ENCODE measurements at places on chromosomes 12 and 14.

DNA sequence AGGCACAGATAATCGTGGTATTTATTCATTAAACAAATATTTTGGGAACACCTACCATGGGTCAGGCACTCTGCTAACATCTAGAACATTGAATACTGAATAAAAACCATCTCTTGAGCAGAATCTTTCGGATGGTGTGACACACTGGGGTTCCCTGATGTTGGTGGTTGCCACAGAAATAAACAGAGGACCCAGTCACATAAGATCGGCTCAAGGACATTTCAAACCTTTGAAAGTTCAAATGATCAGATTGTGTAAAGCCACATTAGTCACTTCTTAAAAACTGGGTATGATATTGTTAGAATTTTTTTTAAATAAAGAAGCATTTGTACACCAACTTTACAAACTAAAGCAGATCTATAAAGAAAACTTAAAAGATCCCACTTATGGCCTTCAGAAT is 39.0 kb downstream of the NR1H4 start:
- DNase-seq: no peak

GRCh38 chr14:102525219-102525928 is 15.8 kb upstream of the ANKRD9 start:
- DNase-seq: peak; percentile 60

- DNase-seq: no peak
These were observed 39.0 kb upstream of the REP15 start for GRCh38 chr12:27657296-27657695.

GRCh38 chr12:3114671-3115070 is 37.5 kb downstream of the TSPAN9 start:
- DNase-seq: no peak

- DNase-seq: no peak
These were observed 66.0 kb downstream of the KLHL28 start for GRCh38 chr14:44895716-44896115.

DNA sequence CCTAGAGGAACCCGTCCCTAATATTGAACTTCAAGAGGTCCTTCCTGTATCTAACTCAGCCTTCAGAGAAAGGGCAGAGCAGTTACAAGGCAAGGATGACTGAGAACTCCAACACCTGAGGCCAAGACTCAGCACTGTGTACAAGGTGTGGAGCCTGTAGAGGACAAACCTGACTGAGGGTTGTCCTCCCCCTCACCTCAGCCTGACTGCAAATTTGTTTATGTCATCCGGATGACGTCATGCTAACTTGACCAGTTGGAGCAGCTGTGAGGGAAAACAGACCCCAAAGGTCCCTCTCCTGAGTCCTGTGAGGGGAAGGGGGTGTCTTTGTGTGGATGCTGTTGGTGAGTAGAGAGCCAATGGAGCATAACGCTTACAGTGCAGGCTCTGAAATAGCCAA is 4.3 kb downstream of the CRACR2A start:
- no peak for DNase-seq

DNA sequence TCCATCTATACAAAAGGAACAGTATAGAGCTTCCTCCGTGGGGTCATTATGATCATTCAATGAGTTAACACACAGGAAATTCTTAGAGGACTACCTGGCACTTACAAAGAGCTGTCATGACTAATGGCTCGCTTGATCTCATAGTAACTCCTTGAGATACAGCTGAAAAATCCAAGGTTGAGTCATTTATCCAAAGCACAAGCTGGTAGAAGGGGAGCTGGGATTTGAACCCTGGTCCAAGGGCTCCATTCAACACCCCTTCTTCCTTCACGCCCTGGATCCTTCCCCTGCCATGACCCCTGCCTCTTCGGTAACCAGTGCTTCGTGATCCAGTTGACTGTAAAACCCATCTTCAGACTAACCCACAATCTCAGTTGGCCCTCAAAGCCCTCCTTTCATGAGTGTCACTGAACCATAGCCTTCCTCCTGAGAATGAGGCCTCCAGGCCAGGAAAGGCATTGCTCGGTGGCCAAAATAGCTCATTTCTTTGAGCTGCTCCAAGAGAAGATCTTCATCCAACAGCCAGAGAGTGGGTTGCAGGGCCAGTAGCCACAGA is 7.8 kb downstream of the ZFP36L1 start:
- no peak for DNase-seq

DNA sequence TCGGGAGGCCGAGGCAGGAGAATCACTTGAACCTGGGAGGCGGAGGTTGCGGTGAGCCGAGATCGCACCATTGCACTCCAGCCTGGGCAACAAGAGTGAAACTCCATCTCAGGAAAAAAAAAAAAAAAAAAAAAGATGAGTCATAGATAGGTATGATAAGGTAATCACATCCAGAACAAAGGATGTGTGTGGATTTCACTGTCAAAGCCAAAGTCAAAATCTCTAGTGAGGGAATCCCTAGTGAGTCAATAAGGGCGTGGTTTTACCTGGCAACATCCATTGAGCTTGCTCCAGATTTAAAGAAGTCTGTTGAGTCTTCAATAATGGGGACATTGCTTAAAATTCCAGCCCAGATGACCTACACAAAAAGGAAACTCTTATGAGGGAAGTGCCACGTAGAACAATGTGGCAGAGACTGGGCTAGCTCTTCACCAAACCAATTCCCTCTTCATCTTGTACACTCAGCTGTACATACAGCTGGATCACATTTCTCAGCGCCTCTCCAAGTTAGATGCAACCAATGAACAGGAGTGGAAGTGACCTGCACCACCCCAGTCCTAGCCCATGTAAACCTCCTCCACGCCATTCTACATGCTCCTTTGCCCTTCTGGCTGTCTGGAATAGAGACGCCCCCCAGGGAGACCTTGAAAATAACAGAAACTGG is 23.4 kb downstream of the ALDH1L2 start:
- DNase-seq: no peak

DNA sequence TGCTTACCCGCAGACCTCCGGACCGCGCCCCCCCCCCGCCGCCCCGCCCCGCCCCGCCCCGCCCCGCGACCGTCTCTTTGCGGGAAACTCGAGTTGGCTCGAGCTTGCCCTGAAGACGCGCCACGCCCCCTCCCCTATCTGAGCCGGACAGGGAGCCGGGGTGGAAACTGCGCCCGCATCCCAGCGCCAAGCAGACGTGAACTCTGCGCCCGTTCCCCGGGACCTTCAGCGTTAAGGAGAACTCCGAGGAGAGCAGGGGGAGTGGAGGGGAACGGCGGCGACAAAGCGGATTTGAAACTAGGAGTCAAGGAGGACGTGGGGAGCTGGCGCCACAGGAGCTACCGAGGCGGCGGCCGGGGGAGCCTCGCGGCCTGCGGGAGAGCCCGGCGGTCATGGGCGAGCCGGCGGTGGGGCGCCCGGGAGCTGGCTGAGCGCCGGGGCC is at the start of gene KCNK13:
Gene KCNK13 (plus strand): TSS at position 310 of the 442 bp plus-strand sequence. CDS start 212 bp downstream, outside the sequence.
- no peak for DNase-seq

GRCh38 chr14:46008348-46008747 is 643.2 kb downstream of the RPL10L start:
- DNase-seq: no peak

GRCh38 chr12:14272956-14273912 is 92.2 kb upstream of the ATF7IP start:
- DNase-seq: no peak

DNA sequence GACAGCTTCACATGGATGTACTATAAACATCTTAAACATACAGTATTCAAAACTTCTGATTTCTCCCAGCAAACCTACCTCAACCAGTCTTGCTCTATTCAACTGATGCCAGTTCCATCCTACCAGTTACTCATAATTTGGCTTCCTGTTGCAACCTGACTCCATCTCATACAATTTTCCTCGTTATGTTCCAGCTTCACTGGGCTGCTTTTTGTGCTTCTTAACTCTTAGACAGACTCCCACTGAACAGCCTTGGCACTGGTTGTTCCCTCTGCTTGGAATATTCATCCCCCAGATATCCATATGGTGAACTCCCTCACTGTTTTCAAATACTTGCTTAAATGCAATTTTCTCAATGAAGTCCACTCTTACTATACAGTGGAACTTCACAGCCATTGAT is 249.2 kb downstream of the AEBP2 start:
- no peak for DNase-seq

DNA sequence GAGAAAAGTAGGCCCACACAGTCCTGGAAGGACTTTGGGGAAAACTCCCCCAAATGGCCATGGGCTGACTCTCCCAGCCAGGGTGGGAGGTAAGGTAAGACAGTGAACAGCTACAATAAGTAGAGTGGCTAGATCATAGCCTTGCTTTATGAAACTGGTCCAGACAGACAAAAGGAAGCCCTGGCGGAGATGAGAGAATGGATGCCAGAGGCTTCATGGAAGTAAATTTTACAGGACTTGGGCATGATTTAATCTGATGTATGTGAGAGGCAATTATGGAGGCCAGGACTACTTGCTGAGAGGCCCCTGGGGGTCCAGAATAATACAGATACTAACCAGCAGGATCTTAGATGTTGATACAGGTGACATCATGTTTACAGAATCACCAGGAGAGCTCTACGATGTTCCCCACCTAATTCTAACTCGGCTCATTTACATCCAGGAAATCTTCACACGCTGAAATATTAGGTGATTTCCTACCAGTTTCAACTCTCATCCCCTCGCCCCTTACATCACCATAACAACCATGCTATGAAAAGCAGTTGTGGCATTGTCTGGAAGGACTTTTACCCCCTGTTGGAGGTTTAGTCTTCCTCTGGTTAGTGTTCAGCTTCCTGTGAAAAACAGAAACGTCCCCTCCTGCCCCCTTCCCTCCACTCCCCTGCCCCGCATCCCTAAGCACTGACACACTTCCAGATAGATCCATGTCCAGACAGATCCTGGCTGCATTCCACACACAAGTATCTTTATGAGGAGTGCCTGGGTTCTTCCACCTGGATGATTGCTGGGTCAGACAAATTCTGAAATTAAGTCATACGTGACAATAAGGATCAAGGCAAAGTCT is 39.5 kb upstream of the NT5DC3 start:
- DNase-seq: no peak

DNA sequence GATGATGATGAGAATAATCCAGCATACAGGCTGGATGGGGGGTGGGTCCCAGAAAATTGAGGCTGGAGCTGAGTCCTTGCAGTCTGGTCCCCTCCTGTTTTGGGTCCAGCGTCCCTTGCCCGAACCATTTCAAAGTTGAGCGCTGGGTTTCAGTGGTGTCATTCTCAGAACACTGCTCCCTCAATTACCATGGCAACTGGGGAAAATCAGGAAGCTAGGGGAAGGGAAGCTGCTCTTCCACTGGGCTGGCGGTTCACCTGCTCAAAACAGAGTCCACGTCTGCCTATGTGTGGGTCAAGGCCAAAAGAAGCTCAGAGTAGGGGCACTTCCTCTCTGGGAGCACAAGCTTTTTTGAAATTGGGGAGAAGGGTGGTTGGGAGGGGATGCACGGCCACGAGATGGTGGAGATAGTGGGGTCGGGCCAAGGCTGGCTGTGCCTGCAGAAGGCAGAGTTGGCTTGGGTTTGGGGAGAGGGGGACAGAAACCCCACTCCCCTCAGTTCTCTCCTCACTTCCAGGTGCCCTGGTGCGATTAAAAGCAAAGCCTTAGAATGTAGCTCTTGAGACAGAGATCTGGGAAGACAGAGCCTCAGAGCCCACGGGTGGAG is 1.7 kb upstream of the NOS1 start:
- DNase-seq: no peak

- no peak for DNase-seq
These were observed 80.1 kb upstream of the OSBPL8 start for GRCh38 chr12:76639646-76640045.

DNA sequence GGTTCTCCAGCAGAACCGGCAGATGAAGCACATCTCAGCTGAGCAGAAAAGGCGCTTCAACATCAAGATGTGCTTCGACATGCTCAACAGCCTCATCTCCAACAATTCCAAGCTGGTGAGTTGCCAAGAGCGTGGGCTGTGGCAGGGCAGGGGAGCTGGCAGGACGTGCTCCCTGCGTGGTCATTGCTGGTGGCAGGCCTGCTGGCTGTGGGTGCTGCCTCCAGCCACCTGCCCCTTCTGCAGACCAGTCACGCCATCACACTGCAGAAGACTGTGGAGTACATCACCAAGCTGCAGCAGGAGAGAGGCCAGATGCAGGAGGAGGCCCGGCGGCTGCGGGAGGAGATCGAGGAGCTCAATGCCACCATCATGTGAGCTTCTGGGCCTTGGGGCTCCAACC is 35.8 kb downstream of the IL31 start:
- no peak for DNase-seq

DNA sequence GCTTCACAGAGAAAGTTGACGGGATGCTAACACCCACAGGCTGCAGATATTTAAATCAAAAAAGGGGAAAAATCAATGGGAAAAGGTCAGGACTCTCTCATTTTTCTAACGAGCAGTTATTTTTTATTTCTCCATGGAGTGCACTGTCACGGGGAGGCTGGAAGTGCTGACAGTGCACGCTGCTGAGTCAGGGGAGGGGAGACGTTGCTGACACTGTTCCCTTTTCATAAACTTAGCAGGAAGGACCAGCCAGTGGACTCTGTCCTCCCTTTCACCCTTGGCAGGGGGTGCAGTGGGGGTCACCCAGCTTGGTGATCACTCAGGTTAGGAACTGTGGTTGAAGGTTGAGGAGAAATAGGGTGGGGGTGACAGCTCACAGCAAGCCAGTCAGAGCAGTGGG is 65.6 kb upstream of the FUT8 start:
- no peak for DNase-seq

DNA sequence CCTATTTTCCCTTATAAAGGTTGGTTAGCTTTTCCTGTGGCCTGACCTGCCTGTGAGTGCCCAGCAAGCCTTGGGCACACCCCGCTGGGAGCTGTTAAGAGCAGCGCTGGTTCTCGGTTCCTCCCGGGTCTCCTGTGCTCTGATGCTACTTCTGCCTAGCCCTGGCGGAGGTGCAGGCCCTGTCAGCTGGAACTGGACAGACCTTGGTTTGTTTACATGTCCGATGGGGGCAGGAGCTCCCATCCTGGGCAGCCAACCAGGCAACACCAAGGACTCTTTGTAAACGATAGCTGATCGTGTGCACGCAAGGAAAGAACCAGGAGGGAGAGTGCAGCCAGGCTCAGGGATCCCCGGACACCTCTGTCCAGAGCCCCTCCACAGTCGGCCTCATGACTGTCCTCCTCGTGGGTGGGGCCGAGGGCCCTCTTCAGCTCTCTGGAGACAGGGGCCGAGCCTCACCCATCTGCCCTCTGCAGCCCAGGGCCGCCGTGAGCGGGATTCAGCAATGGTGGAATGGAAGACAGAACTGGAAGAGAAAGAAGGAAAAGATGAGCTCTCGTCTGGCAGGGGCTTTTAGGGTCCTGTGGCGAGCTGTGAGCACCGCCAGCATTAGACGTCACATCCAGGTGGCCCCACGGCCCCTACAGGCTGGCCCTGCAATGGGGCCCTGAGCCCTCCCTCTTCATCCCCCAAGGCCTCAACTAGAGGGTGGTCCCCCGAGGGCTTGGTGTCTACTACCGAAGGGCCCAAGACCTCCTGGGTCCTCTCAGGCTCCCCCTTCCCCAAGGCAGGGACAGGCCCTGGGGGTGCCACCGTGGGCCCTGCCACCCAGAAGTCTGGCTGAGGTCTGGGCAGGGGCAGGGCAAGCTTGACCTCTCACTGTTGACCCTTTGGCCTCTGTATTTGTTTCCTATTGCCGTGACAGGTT is 12.3 kb downstream of the TNFAIP2 start:
- no peak for DNase-seq

DNA sequence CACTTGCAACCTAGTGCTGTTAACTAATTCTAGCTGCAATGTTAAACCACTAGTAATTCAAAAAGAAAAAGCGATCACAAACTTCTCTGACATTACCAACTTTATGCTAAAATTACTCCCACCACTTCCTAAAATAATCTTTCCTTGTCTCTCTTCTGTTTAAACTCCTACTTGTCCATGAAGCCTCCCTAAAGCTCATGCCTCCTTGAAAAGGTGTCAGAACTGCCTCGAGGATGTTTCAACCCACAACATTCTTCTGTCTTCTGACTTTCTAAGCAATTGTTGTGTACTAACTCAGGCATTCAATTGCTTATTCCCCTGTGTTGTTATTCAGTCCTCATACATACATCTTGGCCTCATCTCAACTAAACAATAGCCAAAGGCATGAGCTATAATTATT is 5.9 kb downstream of the GNPTAB start:
- DNase-seq: no peak
